ENCODE measurements at places on chromosomes 5 and 9.

DNA sequence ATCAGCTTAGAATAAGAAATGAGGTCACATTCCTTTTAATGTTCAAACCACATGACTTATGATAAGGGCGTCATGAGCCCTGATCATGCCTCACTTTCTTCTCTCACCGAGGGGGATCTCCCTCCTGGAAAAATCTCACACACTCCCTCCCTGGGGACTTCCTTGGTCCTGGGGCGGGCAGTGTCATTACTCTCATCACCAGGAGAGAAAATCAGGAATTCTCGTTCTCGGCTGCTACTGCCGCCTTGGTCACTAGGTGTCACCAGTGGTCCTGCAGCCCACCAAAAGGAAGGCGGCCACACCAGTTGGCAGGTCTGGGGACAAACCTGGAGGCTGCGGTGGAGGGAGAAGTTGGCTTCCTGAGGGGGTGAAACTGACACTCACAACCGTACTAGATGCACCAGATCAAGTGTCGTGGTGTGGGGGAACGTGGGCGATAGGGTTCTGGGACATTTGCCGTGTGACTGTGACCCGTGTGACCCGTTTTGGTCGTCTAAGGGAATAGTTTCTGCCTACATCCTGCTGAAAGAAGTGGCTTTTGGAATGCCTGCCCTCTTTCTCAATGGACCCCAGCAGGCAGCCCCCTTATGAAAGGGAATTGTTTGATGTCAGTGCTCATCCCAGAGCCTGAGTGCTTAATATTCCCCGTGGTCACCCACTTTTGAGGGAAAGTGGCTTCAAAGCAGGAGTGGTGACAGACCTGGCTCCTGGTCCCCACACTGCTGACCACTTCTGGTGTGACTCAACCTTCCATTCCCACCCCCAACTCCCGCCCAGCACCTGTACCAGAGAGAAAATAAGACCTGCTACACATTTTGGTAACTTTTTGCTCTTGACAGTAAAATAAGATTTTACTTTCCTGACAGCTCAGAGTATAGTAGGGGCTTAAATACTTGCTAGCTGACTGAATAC lies 63.2 kb downstream of the ACER2 start:
- DNase-seq, result peak; percentile 52

DNA sequence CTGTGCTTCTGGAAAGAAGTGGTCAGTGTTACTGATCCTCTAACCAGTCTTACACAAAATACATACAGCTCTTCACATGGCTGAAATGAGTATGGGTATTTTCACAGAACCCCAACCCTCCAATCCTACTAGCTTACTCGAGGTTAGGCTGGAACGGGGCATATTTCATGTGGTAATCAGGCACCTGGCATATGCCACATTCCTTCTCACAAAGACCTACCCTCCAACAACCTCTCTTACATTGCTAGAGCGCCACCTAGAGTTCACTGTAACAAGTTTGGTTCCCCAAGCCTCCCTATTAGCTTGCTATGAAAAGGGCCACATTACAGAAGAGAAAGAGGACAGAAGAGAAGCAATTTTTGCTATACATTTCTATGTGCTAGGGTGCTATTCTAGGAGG lies 597.3 kb downstream of the PRELID2 start:
- DNase-seq, result peak; percentile 59

DNA sequence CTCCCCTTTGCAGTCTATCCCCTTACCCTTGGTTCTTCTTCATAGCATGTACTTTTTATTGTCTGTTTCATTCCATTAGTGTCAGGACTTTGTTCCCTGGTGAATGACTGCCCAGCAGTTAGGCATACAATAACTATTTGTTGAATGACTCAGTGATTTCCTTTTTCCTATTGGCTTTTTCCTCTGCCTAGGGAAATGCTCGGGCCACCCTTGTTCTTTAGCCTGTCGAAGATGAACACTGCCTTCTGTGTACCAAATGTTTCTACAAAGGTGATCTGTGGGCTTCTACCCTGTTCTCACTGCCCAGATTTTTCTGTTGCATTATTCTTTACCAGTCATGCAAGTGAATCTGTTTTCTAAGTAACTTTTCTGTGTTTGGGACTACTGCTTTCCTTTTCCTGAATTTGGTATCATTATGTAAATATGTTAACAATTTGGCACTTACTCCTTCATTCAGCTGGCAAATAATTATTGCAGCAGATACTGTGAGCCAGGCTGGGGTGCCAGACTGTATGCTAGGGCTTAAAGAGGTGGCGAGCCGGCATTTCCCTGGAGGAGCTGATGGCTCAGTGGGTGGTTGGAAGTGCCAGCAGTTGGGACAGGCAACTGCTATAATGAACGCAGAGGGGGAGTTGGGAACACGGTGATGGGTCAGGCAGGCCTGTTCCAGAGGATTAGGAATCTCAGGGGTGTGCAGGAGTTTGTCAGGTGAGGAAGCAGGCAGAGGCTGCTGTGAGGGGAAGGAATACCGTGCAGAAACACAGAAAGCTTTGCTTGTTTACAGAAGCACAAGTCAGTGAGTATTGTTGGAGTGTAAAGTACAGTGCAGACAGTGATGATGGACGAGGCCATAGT lies 30.6 kb downstream of the KDM4C start:
- no peak for DNase-seq

- no peak for DNase-seq
Observed at GRCh38 chr9:129408535-129409215, 212.2 kb downstream of the C9orf50 start.

- DNase-seq, result peak; percentile 59
Observed at GRCh38 chr5:126339215-126339805, 83.9 kb upstream of the GRAMD2B start.

All from NCI-H1694 treated with DMSO at 0.1 percent for 48 hours (cell line).